Mesothelial cell of epicardium (in vitro differentiated cells): ENCODE measurements at places on chromosomes 11 and 22. TPM values are rescaled to one million over a fixed set of nuclear protein-coding genes. Genes with fewer than 3 reads are reported as not detected.
A peak's percentile ranks its signal among the peaks of the same experiment; 100 is the strongest.

The OR51B5 gene
- 0.89 to 1.2 TPM (median 1.1 TPM) in 3 replicates for total RNA-seq

- peaks cover 2% of the 10 kb centered on the region for H3K4me1 ChIP-seq
- H3K4me3 ChIP-seq = no peak overlapping the region
- H3K36me3 ChIP-seq = no peaks in the 10 kb centered on the region
Measured at GRCh38 chr11:84675396-84676025, 951.6 kb downstream of the DLG2 start.

DNA sequence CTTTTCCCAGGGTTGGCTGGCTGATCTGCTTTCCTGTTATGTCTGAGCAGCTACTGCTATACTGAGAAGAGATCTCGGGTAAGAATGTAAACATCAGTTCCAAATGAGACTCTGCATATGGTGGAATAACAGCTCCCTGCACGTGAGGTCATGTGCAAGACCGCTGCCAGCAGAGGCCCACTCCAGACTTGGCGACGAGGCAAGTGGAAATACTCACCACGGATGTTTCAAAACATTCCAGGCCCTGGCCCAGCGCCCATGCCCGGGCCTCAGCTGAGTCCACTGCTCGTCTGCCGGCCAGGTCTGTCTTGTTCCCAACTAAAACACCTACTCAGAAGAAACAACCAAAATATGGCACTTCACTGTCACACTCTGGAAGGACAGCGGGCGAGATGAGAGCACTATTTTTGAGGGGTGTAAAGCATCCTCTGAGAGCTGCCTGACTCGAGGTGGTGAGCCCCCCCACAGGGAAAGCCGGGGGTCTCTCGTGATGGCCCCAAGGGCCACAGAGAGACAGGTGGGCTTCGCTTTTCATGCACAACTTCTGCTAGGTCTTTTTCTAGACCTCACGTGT is 13.1 kb downstream of the IFT27 start:
- H3K36me3 ChIP-seq = peaks cover 15% of the 10 kb centered on the region
- no peaks in the 10 kb centered on the region for H3K27me3 ChIP-seq
- no peak overlapping the region for H3K27ac ChIP-seq
- DNase-seq = peak; percentile 7

DNA sequence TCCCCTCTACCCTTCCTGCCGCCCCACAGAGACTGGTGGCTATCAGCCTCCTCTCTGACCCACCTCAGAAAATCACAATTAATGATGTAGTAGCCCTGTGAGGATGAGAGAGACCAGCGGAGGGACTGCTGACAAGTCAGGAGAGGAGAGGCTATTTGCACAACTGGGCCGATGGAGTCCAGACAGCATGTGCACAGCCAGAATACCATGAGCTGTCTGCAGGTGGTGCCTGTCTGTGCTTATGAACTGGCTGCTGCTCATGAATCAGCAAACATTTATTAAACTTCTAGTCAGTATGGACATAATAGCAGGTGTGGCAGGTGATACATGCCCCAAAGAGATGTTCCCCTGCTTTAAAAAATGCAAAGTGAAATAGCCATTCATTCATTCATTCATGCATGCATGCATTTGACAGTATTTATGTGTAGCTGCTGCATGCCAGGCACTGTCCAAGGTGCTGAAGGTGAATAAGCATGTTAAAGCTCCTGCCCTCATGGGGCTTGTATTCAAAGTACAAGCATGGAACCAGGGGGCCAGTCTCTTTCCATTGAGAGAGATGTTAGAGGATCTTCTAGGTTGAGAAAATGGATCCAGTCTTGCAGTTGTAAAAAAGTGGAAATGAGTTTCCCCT is 141.3 kb downstream of the GRIK4 start:
- no peak overlapping the region for H3K27ac ChIP-seq
- peaks cover 58% of the 10 kb centered on the region for H3K27me3 ChIP-seq
- no peaks in the 10 kb centered on the region for H3K4me1 ChIP-seq
- H3K4me3 ChIP-seq = no peak overlapping the region
- H3K36me3 ChIP-seq = no peaks in the 10 kb centered on the region

GRCh38 chr22:17155941-17156340 is 3.1 kb downstream of the HDHD5 start:
- H3K27me3 ChIP-seq = no peaks in the 10 kb centered on the region
- DNase-seq = no peak
- no peak overlapping the region for H3K4me3 ChIP-seq
- no peak overlapping the region for H3K27ac ChIP-seq
- peaks cover 17% of the 10 kb centered on the region for H3K4me1 ChIP-seq
